ENCODE measurements at places on chromosomes 4 and X.

DNA sequence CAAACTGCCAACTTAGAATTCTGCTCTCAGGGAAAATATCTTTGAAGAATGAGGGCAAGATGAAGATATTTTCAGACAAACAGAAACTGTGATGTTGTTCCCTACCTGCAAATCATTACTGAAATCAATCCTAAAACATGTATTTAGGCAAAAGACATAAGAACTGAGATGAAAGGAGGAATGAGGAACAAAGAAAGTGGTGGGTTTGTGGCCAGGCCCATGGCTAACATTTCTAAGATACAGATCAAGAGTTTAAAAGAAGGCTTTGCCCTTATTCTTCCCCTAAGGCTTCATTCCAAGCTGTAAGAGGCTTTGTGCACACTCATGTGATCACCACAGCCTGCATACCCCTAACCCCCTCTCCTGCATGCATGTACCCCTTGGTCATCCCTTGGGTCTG is 46.5 kb downstream of the ADGRG2 start:
- no peak for DNase-seq

GRCh38 chr4:166308647-166309046 is 435.6 kb downstream of the TLL1 start:
- no peak for DNase-seq

GRCh38 chr4:180134091-180134866 is 2108.9 kb upstream of the TENM3 start:
- DNase-seq: peak; percentile 16

- DNase-seq: no peak
These were observed 174.4 kb upstream of the RADX start for GRCh38 chrX:106437407-106437806.

DNA sequence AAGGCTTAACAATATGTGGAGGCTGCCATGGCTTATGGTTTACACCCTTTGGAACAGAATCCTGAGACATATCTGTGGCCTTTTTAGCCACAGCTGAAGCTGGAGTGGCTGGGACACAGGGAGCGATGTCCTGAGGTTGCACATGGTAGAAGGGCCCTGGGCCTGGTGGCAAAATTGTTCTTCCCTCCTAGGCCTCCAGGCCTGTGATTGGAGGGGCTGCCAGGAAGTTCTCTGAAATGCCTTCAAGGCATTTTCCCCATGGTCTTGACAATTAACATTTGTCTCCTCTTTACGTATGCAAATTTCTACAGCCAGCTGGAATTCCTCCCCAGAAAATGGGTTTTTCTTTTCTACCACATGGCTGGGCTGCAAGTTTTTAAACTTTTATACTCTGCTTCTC is 39.1 kb upstream of the MAGEA8 start:
- no peak for DNase-seq

DNA sequence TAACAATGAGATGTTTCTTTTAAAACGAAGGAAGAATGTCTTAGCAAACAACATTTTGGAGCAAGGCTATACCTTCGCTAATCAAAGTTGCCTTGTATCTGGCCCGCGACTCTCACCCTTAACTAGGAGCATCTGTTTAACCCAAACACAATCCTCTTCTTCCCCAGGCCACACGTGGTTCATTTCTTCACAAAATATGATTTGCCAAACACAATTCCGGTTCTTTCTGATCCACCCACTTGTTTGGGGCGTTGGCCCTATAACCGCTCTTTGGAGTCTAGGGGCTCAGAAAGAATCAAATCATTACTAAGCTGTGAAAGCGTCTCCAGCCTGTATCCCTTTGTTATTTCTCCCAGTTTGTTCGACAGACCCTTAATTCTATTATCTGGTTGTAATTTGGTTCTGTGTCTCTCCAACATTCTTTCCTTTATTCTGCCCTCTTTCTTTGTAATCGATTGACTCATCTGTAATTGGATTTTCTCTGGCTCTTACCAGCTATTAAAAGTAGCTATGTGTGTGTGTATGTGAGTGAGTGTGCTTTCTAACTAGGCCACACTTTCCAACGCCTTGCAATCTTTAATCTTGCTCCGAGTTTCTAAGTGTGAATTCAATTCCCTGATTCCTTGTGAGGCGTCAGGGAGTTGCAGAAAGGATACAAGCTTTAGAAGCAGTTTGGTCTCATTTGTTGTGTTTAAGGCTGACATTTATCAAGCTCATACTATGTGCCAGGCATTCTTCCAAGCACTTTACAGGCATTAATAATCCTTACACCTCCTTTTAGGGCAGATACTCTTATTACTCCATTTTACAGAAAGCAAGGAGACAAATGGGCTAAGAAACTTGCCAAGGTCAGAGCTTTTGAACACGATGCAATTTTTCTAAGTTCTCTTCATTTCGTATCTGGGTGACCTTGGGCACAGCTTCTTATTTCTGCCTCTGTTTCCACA is 138.6 kb upstream of the CPEB2 start:
- no peak for DNase-seq

DNA sequence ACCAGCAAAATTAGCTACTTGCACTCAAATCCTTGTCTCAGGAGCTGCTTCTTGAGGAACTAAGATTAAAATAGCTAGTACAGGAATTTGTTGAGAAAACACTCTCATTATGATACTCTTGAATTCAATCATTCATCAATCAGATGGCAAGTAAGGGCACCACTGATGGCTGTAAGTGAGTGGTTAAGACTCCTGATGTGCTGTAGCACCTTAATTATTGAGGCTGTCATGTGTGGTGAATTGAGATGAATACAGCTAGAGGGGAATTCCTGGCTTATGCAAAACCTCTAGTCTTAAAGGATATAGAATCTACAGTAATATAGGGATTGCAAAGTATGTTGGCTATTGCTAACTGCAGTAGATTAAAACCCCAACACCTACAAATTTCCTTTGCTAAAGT is 509.1 kb downstream of the IQCM start:
- no peak for DNase-seq

- DNase-seq: no peak
These were observed 33.9 kb upstream of the ADGRG2 start for GRCh38 chrX:19156186-19156585.

DNA sequence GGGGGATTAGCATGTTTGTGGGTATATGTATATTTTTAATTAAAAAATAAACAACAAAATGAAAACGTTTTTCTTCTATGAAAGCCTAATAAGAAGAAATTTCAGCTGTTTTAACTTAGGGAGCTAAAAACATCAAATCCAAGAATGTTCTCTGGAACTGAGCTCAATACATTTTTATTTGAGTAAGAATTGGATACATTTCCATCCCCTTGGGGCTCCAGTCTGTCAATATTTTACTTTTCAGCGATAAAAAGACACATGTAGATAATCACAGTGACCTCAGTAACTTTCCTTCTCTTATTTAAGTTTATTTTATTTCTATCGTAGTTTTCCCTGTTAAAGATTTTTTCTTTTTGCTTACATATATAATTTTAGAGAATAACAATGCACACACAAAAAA is 59.3 kb downstream of the ELOVL6 start:
- DNase-seq: no peak

DNA sequence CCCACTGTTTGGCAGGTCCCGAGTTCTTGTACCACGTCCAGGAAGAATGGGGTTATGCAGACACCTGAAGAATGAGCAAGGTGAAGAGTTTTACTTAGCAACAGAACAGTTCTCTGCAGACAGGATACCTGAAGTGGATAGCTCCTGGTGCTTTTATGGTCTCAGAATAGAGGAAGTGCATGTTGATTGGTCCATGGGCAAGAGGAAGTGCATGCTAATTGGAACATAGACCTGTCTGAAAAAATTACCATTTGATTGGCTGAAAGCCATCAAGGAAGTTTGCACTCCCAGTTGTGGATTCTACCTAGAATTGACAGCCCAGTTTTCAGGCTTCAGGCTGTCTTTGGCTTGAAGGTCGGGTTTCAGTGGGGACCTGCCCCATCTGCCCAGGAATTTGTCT is 887.5 kb downstream of the FAT4 start:
- no peak for DNase-seq

DNA sequence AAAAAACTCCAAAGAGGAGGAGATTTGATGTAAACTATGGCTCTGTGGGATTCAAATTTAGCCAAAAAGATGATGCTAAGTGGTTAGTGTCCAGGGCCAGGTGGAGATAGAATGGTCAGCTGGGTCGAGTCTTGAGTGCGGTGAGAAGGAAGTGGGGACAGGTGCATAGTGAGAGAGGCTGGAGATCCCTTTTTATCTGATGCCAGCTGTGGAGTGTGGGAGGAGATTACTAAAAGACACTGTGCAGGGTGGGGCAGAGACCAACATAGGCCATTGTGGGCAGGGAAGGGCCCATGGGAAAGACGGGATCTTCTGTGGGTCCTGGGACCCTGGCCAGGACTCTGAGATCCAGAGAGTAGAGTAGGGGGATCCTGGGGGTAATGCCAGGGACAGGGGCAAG is 34.6 kb upstream of the LEF1 start:
- no peak for DNase-seq

GRCh38 chrX:102745857-102746584 is 25.5 kb downstream of the GPRASP3 start:
- no peak for DNase-seq

GRCh38 chr4:93116624-93117023 is 711.9 kb upstream of the ATOH1 start:
- no peak for DNase-seq

- DNase-seq: no peak
These were observed 484 bp downstream of the CXCL2 start for GRCh38 chr4:74098427-74098994.

DNA sequence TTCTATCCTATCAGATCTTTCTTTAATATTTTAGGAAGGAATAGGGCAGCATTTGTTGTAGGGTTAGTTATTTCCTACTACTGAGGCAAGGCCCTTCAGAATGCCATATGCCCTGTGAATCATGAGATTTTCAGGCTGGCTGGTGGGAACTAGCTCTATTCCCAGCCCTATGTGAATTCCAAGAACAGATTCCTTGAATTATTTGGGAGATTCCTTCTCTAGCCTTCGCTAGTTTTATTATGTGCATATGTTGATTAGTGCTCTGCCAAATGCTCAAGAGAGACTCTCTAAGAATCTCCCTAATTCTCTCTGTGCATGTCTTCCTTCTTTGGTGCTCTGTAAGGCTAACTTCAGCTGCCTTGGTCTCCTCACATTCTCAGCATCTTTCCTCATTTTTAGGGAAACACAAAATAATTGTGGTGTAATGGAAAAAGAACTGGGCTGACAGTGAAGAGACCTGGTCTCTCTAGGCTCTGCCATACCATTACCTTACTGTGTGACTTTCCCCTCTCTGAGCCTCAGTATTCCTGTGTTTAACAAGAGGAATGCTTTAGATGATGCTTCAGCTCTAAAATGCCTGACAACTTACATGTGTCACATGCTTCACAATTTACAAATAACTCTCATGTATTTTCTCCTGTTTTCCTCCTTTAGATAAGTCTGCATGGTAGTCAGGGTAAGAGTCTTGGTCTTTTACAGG is 79.7 kb downstream of the VMA21 start:
- DNase-seq: no peak

DNA sequence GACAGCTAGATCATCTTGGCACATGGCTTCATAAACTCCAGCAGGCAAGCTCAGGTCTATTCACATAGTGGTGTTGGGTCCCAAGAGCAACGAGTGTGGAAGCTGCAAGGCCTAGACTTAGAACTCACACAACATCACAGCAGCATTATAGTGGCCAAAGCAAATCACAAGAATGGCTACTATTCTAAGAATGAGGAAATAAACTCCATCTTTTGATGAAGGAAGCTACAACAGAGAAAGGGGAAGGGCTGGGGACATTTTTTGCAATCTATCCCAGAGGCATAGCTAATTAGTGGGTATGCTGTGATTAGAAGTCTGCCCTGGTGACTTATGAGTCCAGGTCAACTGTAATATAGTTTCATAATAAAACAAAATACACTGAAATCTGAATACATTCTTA is 42.9 kb upstream of the TAB3 start:
- no peak for DNase-seq

DNA sequence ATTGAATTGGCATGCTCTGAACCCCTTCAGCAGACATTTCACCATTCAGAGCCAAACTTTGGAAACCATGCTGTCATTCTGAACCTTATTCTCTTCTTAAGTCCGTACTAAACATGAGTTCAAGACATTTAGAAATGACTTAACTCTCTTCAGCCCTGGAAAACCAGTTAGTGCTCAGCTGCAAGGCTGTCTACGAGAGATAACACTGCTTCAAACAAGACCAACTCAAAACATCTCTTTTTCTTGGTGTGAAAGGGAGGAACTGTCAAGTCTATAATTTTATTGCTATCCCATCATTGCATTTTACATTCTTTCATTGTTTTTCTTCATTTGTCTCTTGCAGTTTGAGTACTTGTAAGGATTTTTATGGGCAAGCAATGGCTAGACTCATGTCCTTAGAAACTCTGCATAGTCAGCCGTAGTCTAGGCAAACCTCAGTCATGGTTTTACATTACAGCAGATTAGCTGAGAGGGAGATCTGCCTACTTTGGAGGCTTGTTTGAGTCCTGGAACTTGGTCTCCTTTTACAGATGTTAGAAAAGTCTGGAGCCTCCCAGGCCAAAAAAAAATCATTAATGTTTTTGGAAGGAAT is 120.6 kb upstream of the JADE1 start:
- no peak for DNase-seq

GRCh38 chr4:125776146-125776545 is 461.4 kb downstream of the FAT4 start:
- no peak for DNase-seq

GRCh38 chr4:176526704-176527103 is 206.9 kb downstream of the SPCS3 start:
- no peak for DNase-seq

DNA sequence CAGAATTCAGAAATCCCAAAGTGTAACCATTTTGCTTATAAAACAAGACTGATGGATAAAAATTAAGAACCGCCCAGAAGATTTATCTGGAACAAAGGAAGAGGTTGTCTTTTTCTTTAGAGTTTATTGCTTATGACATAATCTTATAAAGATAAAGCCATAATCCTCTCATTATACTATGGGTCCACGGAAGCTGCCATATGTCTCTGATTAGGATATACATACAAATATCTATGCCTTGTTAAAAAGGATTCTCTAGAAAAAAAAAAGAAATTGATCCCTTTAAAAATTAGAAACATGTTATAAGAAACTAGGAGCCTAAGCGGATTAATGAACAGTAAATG is 70.5 kb downstream of the RELL1 start:
- DNase-seq: no peak

GRCh38 chr4:153426207-153426885 is 39.8 kb upstream of the TMEM131L start:
- DNase-seq: no peak

DNA sequence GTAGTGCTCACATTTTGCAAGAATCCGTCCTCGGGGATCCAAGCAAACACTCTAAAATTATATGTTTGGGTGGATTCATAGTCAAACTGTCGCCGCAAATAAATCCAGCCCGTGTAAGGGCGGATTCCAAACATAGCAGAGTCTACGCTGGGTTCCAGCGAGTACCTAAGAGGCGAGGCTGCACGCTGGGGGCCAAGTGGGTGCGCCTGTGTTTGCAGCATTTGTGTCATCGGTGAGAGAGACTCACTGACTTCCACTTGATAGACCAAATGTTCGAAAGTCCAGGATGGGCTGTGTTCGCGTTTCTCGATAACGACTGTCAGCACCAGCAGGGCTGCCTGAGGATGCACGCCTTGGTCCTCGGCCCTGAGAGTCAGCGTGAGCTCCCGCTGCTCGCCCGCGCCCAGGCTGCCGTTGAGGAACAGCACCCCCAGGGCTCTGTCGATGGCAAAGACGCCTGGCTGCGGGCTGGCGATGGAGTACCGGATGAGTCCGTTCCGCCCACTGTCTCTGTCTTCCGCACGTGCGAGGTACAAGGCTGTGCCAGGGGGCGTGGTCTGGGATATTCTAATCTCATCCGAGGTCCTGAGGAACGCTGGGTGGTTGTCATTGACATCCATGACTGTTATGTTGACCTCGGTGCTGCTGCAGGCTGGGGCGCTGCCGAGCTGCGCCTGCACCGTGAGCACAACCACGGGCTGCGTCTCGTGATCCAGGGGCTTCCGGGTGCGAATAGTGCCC is 158.7 kb downstream of the DCHS2 start:
- peak; percentile 38 for DNase-seq

Measured in globus pallidus (tissue), 1 donor.